ENCODE measurements at places on chromosomes 2 and 18.

DNA sequence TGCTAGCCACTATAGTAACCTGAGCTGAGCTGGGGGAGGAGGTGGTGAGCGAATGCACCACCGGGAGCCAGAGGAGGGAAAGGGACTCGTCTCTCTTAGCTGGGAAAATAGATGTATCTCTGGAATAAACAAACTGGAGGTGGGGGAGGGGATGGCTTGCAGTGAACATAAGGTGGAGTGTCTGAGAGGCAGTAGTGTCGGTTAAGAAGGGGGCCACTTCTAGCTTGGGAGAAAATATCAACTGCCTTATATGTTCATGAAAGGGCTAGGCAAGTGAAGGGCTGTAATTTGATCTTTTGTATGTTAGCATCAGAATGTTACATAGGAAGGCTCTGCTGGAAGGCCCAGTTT lies 2.2 kb downstream of the SETBP1 start:
- peak; percentile 87 for DNase-seq

- no peak for DNase-seq
These were observed 96.5 kb downstream of the INO80D start for GRCh38 chr2:205989271-205990071.

DNA sequence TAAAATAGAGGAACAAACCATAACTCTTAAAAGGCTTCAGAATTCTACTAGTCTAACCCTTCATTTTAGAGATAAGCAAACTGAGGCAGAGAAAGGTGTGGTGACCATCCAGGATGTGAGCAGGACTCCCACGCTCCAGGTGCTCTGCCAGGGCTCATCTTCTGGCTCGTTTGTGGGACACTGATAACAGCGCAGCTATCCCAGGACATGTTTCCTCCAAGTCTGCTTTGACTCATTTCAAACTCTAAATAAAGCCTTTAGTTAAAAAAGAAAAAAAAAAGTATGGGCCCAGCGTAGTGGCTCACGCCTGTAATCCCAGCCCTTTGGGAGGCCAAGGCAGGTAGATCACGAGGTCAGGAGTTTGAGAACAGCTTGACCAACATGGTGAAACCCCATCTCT lies 28.4 kb downstream of the CNRIP1 start:
- DNase-seq: no peak

GRCh38 chr2:109685453-109685852 lies 71.3 kb downstream of the SOWAHC start:
- no peak for DNase-seq

DNA sequence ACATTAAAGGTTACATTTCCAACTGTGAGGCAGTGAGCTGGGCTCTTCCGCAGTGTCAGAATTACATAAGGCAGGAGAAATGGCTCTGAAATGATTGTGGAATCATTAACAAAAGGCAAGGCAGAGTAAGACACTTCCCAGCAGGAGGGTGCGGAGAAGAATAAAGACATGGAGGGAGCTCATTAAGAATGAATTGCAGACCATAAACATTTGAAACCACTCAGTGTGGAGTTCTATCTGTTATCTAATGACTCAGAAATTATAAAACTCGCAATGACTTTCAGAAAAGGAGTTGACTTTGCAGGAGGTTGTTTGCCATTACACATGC lies 77.0 kb downstream of the SMIM21 start:
- no peak for DNase-seq

DNA sequence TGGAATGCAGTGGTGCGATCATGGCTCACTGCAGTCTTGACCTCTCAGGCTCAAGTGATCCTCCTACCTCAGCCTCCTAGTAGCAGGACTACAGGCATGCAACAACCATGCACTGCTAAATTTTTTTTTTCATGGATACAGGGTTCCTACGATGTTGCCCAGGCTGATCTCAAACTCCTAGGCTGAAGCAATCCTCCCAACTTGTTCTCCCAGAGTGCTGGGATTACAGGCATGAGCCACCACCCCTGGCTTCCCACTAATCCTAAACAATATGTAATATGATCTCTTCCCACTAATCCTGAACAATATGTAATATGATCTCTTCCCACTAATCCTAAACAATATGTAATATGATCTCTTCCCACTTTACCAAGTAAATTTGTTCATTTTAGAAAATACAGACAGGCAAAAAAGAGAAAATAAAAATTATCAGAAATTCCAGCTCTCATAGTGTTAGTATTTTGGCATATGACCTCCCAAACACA lies 33.7 kb upstream of the C18orf32 start:
- DNase-seq: peak; percentile 81

DNA sequence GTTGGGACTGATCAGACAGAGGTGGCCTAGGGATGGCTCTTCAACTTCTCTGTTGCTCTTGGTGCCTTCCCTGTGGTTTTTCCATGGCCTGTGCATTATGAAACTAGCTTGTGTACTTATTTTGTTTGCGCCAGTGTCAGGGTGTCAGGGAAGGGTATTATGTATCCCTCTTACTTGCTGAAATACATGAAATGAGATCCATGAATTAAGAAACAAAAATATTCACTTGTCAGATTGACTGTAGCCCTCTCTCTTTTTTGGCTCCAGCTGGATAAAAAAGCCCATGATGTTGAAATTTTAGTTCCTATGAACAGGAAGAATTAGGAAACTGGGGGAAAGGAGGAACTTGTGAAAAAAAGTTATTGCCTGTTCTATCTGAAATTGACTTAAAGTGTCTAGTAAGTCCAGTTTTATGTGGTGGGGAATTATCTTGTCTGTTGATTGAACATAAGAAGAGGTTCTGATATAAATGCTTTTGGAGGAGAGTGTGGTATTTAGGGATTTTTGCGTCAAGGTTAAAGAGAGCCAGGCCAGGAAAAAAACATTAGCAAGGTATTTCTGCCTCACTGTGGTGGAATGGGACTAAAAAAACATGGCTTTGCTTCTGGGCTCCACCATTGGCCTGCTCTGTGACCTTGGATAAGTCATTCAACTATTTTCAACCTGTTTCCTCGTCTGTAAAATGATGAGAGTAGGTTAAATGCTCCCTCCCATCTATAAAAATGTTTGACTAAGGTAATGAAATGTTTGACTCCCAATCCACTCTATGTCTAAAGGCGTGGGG lies 12.0 kb downstream of the UGP2 start:
- DNase-seq: no peak

GRCh38 chr2:175167792-175168563 lies at the start of gene ATF2:
Gene ATF2 (minus strand): TSS chr2:175168203. CDS start chr2:175136443, 31,760 bp downstream.
- DNase-seq: peak; percentile 99

Data from NCI-H2171 (cell line).